Naive thymus-derived CD8-positive, alpha-beta T cell (primary cell): ENCODE measurements at places on chromosomes 6 and 20.

DNA sequence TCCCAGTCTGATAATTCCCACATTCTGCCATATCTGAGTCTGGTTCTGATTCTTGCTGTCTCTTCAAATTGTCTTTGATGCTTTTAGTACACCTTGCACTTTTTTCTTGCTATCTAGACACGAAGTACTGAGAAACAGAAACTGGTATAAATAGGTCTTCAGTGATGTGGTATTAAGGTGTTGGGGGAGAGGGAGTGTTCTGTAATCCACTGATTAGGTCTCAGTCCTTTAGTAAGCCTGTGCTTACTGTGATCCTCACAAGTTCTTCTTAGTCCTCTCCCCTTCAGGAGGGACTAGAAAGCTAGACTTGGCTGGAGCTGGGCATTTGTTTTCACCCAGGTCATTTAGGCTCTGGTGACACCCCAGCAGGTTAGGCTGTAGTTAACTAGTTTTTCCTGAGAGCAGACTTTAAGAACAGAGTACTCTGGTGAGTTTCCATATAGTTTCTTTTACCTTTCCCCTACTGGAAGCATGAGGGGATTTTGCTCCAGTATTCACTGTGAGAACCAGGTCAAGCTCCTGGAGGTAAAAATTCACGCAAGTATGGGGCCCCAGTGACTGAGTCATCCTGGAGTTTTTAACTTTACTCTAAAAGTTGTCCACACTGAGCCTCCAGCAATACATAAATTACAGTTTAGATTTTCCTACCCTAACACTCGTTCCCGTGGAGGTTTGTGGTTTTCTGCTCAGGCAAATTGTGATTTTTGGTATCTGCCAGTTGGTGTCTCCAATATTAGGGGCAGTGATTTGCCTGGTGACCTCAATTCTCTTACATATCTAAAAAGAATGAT lies 154.6 kb downstream of the CDKAL1 start:
- DNase-seq: no peak

- no peak for DNase-seq
Observed at GRCh38 chr6:142218446-142218845, 71.4 kb downstream of the VTA1 start.

- peak; percentile 28 for DNase-seq
Observed at GRCh38 chr6:15400572-15401004, 154.7 kb downstream of the JARID2 start.

DNA sequence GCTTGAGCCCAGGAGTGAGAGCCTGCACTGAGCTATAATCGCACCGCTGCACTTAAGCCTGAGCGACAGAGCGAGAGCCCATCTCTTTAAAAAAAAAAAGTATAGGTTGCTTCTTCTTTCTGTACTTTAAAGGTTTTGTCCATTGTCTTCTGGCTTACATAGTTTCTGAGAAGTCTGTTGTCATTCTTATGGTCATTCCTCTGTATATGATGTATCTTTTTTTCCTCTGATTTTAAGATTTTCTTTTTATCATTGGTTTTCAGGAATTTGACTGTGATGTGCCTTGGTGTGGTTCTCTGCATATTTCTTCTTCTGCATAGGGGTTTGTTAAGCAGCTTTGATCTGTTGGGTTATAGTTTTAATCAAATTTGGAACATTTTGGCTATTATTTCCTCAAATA lies 29.1 kb downstream of the QRSL1 start:
- DNase-seq: no peak

- no peak for DNase-seq
Observed at GRCh38 chr6:111723412-111723970, 117.8 kb upstream of the TRAF3IP2 start.

- peak; percentile 32 for DNase-seq
Observed at GRCh38 chr20:57433657-57434389, 42.6 kb downstream of the RBM38 start.

DNA sequence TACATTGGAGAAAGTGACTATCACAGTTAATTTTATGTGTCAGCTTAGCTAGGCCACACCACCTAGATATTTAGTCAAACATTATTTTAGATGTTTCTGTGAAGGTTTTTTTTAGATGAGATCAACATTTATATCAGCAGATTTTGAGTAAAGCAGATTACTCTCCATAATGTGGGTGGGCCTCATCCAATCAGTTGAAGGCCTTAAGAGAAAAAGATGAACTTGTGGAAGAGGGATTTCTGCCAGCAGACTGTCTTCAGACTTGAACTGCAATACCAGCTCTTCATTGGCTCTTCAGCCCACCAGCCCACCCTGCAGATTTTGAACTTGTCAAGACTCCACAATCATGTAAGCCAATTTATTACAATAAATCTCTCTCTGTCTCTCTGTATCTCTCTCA lies 25.1 kb upstream of the FBXO30 start:
- no peak for DNase-seq

DNA sequence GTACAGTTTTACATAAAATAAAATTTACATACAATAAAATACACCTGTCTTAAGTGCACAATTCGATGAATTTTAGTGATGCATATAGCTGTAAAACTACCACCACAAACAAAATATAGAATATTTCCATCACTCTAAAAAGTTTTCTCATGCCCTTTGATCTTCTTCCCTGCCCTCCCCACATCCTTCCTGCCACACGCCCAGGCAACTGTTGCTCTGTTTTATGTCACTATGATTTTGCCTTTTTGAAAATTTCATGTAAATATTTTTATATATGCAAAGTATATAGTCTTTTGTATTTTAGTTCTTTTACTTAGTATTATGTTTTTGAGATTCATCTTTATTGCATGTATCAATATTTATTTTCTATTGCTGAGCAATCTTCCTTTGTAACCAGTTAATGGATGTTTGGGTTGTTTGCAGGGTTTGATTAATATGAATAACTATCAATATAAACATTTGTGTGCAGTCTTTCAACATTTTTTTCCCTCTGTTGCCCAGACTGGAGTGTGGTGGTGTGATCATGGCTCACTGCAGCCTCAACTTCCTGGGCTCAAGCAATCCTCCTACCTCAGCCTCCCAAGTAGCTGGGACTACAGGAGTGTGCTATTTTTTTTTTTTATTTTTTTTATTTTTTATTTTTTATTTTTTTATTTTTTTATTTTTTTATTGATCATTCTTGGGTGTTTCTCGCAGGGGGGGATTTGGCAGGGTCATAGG lies 23.8 kb upstream of the SAMHD1 start:
- peak; percentile 80 for DNase-seq

DNA sequence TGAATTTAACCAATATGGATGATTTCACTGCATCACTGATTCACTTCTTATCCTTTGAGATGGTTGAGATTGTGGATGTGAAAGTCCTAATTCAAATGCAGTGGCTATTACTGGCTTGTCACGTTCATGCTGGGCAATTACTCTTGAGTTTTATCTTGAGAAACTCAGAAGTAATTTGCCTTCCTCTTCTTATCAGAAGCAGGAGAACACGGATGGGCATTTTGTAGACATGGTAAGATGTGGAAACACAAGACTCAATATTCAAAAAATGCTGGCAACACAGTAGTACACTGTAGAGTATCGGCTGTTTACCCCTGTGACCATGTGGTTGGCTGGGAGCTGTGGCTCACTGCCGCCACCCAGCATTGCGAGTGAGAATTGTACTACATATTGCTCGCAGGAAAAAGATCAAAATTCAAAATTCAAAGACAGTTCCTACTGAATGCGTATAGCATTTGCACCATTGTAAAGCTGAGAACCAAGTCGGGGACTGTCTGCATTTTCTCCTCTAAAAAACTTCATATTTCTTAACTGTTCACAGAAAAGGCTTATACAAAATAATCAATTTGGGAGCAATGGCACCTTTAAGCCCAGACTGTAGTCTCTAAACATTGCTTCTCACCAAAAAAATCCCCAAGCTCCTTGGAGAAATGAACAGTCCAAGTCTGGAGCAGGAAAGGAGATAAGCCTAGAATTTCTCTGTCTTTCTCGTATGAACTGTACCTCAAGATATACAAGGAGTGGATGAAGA lies 61.9 kb upstream of the ELOVL5 start:
- peak; percentile 78 for DNase-seq

GRCh38 chr6:97059473-97059872 lies 134.9 kb downstream of the KLHL32 start:
- no peak for DNase-seq

- no peak for DNase-seq
Observed at GRCh38 chr20:595330-596308, 14.5 kb downstream of the TCF15 start.
